Stimulated activated CD4-positive, alpha-beta T cell treated with anti-CD3 and anti-CD28 coated beads, Interleukin-4, amount 100 ng/mL, for 4 hours (primary cell): ENCODE measurements at places on chromosomes 16 and 17.

GRCh38 chr17:34503528-34504195 is 75.7 kb upstream of the TMEM132E start:
- no peak for DNase-seq

DNA sequence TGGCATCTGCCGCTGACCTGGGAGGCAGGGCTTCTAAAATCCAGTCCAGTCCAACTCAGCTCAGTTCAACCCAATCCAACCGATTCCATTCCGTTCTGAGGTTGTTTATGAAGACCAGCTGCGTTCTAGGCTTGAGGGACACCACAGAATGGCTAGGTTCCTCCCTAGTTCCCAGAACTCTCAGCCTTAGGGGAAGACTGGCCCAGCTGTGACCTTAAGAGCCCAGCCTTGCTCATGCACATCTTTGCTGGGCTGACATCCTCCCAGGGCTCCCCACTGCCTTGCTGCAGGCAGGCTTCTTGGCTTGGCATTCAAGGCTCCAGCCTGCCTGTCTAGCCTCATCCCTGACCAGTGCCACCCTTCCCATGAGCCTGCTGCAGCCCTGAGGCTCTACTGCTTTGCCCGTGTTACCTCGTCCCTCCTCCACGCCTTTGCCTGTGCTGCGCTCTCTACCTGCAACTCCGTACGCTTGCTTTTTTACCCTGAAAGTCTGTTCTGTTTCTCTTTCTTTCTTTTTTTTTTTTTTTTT is 7.9 kb downstream of the SLC12A3 start:
- no peak for DNase-seq

- no peak for DNase-seq
Measured at GRCh38 chr17:80577876-80578570, 33.4 kb downstream of the RPTOR start.

GRCh38 chr17:75856062-75856756 is 1.1 kb upstream of the WBP2 start:
- no peak for DNase-seq

- DNase-seq = no peak
Measured at GRCh38 chr17:53949473-53950090, 126.9 kb downstream of the KIF2B start.

DNA sequence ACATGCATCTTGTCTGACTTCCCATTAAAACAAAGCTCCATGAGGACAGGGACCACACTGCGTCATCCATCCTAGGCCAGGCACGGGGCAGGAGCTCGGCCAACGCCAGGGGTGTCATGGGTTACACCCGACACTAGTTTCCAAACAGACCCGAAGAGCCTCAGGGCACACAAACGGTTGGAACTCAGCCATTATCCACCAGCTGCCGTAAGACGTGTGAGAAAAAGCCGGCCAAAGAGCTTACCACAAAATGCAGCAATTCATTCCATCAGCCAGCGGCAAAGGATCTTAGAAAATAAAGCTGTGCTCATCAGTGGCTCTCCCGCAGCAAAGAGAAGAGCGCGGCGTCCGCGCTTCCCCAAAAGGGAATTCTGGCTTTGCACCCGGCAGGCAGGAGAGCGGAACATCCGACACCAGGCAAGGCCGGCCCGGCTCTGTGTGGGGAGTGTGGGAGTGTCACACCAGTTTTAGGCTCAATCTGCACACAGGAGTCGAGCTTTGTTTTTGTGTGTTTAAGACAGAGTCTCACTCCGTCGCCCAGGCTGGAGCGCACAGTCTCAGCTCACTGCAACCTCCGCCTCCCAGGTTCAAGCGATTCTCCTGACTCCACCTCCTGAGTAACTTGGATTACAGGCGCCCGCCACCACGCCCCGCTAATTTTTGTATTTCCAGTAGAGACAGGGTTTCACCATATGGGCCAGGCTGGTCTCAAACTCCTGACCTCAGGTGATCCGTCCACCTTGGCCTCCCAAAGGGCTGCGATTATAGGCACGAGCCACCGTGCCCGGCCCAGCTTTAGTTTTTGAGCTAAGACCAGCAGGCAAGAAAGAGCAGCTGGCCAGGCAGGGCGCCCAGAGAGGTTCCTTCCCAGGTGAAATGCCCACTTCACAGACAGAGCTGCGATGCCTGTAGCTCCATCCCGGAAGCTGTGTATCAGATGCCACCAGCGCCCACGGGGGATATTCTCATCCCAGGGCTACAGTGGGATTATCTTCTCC is 1.5 kb downstream of the SLC38A8 start:
- no peak for DNase-seq

GRCh38 chr17:42675965-42676423 is 800 bp downstream of the PLEKHH3 start:
- no peak for DNase-seq

GRCh38 chr17:60421273-60422161 is 772 bp upstream of the CHCT1 start:
- peak; percentile 71 for DNase-seq

GRCh38 chr16:66427036-66427860 is at the start of gene BEAN1:
Gene BEAN1, plus strand, starts transcription at chr16:66427295. Its CDS starts 10,382 bp downstream, at chr16:66437677.
- DNase-seq = no peak

DNA sequence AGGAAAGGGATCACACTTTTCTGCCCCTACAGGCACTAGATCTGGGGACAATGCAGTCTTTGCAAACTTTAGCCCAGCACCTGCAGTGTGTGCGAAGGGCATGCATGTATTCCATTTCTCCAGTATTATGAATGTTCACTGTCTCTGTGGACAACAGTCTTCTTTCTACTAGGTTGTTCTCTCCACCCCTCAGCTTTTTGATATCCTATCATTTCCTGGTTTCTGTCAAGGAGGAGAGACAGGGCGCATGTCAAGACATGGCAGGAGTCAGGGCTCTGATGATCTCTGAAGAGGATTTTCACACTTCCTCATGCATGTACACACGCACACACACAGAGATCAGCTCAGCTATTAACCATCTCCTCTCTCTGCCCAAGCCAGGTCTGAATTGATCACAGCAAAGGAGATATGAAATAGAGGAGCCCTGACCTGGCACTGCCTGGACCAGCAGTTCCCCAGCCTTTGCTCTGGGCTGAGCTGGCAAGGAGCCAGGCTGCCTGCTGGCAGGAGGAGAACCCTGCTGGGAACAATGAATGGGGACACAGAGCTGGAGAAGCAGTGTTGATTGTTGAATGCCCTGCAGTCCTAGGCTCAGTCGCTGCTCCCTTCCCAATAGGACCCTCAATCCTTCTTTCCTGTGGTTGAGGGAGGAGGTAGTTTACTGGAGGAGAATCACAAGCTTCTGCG is 2.6 kb downstream of the GPR179 start:
- no peak for DNase-seq

DNA sequence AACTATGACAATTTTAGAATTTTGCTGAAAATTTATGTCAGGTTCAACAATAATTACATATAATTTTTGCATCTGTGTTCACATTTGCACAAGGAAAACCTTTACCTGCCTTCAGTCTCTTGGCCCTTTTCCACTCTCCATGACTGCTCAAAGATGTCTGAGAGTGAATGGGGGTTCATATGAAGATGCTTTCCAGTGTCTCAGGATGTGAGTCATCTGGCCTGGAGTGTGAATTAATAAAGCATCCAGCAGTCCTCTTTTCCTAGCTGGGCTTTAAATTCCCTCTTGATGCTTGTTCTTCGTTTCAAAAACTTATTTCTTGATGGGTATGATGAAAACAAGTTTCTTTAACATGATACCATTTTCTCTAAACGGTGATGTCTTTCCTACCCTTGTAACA is 99.9 kb downstream of the CDK5R1 start:
- DNase-seq = no peak
